ENCODE measurements at places on chromosomes 16 and 17.
A peak's percentile ranks its signal among the peaks of the same experiment; 100 is the strongest.

DNA sequence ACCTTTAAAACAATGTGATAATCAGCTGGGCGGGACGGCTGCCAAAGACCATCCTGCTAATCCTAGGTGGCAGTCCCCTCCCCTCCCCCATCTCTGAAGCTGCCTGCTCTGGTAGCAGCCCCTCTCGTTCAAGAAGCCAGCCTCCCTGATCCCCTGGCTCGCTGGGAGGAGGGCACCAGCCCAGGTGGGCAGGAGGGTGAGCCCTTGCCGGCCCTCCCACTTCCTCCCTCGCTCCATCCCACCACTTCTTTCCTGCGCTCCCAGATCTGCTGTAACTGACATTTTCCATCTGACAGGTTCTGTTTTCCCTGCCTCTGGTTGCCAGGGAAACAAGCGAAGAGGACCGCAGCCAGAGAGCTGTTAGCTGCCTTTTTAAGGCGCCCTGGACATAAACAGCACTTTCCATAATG lies 155.7 kb upstream of the TNRC6C start:
- DNase-seq: peak; percentile 36

DNA sequence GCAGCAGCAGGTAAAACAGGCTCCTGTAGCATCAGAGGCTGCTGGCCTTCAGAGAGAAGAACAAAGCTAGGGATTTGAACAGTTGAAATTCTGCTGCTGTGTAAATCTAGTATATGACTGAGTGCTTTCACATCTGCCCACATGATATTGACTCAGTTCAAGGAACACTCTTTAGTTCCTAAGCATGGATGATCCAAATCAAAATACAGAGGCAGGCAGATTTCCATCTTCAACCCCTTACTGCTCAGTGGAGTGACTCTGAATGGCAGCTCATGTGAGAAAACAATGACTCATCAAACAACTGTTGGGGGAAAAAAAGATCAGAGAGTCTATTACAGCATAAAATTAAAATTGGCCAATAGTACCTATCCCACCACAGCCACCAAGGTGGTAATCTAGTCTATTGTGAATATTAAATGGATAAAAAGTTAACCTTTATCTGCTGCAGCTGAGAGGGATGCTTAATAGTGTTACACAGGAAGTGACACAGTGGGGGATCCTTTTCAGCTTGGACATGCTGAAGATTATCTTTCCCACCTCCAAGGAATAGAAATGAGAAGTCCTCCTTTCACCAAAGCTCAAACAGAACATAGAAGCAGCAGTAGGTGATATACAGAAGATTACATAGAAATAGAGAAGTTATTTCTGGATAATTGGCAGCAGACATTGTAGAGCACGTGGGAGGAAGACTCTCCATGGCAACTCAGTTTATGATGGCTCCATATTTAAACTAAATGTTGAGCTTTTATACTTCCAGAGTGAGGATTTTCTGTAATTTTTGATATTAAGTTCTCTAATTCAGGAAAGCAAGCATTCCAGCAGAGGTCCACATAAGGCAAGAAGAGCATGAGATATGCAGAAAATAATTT lies 239.7 kb upstream of the ERCC4 start:
- no peak for DNase-seq

GRCh38 chr17:61285526-61286320 lies 113.9 kb upstream of the TBX2 start:
- DNase-seq: peak; percentile 86

- DNase-seq: no peak
These were observed 7.8 kb upstream of the KIAA0513 start for GRCh38 chr16:85019659-85020245.

DNA sequence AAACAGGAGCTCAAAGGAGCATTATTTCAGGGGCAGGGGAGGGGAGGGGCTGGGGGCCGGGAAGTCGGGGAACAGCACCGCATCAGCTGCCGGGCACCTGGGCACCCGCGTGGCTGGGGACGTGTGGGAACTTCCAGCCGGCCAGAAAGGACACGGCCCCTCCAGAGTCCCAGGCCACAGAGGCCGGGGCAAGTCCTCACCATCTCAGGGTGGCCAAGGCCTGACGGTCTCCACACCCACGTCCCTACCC lies 1.1 kb downstream of the PGAP6 start:
- no peak for DNase-seq

- peak; percentile 38 for DNase-seq
These were observed 585 bp downstream of the AP1G1 start for GRCh38 chr16:71807905-71808592.

DNA sequence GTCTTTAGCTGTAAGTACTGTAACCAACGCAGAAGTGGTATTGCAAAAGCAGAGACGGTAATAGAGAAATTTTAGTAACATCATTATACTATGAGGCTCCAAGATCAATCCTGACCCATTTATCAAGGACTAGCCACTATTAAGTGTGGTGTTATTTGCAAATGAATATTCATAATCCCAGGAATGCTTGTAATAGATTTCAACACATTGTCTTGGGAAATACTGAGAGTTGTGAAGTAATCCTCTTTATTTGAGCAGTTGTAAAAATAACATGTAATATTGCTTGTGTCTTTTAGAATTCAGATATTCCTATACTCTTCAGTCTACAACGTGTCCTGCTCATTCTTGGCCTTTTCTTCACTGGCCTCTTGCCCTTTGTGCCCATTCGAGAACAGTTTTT lies 46.4 kb downstream of the GDPD1 start:
- DNase-seq: peak; percentile 23

GRCh38 chr17:16273929-16274339 lies 56.9 kb downstream of the PIGL start:
- DNase-seq: no peak

GRCh38 chr16:635573-636205 lies 416 bp downstream of the METTL26 start:
- DNase-seq: no peak

GRCh38 chr16:14286368-14287230 lies 215.5 kb downstream of the MRTFB start:
- peak; percentile 77 for DNase-seq

- peak; percentile 51 for DNase-seq
These were observed at the start of gene SNAI3 for GRCh38 chr16:88686439-88687253. TSS of gene SNAI3 (minus strand) at chr16:88686507. CDS start at chr16:88686406, 101 bp downstream.

DNA sequence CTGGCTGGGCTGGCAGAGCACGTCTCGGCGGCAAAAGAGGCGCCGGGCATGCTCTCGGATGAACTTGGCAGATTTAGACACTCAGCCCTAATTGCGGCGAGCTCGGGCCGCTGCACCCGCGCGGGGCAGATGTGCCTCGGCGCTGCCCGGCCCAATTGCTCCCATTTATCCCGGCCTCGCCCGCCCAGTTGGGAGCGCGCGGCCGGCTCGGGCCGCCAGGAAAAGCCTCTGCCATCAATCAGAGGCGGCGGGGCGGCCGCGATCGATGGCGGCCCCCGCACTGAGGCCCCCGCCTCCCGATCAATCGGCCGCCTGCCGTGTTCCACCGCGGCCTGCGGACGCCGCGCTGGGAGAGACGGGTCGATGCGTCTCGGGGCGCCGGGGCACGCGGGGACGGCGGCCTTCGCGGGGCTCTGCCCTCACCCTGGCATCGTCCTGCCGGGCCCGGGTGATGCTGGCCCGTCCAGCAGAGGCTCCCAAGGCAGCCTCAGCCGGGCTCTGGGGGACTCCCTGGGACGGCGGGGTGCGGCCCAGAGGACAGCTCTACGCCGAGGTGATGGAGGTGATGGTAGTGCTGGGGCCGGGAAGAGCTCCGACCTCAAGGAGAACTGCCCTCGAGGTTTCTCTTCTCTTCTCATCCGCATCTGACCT lies 200.9 kb upstream of the N4BP1 start:
- no peak for DNase-seq

DNA sequence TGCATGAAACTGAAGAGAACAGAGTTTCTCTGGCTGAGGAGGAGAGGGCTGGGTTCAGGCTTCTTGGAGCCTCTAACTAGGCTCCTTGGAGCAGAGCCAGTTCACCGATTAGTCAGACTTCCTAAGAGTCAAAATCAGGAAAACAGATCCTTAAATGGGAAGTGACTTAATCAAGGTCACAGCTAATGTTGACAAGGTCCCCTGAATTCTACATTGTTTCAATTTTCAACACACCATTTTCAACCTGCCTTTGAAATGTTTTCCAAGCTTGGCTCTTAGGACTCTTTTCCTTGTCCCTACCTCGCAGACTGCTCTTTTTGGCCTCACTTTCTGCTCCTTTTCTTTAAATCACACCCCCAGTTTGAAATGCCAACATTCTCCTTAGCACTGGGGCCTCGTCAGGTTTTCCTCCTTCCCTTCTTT lies 16.3 kb downstream of the MYL4 start:
- peak; percentile 92 for DNase-seq

GRCh38 chr17:73532421-73532901 lies 111.8 kb downstream of the SDK2 start:
- DNase-seq: no peak

DNA sequence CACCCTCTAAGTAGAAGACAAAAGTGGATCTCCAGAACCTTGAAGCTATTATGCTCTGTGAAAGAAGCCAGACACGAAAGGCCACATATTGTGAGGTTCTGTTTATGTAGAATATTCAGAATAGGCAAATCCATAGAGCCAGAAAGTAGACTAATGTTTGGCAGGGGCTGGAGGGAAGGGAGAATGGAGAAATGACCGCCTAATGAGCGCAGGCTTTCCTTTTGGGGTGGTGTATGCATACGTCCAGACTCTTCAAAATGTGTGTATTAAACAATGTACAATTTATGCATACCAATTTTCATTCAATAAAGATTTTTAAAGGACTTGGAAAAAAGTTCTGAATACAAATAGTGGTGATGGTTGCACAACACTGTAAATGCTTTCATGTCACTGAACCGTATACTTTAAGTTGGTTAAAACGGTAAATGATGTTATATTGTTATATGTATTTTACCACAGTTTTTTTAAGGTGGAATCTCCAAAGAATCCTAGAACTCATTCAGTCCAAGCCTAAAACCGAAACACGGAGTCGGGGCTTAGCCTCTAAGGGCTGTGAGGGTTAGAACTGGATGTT lies 397.4 kb downstream of the SOX9 start:
- DNase-seq: no peak

GRCh38 chr17:36837195-36837938 lies 99.9 kb upstream of the LHX1 start:
- no peak for DNase-seq

- DNase-seq: no peak
These were observed 2.0 kb upstream of the CCDC42 start for GRCh38 chr17:8746501-8747236.

- peak; percentile 96 for DNase-seq
These were observed at the start of the genes ERI2 and REXO5 for GRCh38 chr16:20806168-20807050. TSS of gene ERI2 (minus strand) at chr16:20806472. CDS start at chr16:20806430, 42 bp downstream. TSS of gene REXO5 (plus strand) at chr16:20806527. CDS start at chr16:20806954, 427 bp downstream.

DNA sequence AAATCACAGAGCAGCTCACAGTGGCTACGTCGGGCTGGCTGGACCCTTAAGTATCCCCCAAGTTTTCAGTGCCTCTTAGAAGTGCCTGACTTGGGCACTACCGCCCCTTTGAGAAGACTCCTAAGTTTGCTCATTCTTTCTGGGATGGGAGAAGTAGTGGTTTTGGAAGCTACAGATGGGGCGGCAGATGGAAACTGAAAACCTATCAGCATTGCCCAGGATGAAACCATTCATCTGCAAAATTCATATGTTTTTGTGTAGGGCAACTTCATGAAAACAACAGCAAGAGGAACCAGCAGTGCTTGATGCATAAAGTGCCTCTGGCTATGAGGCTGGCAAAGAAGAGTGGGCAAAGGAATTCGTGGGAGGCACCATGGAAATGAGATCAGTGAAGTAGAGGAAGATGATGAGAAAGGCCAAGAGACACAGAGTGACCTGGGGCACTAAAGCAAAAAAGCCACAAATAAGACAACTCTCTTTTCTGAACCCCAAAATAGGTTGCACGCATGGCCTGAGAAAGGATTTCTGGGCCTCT lies 277.1 kb downstream of the XYLT1 start:
- no peak for DNase-seq

GRCh38 chr16:66250686-66251431 lies 115.6 kb upstream of the CDH5 start:
- peak; percentile 88 for DNase-seq

- peak; percentile 54 for DNase-seq
These were observed 1.2 kb upstream of the HSF4 start for GRCh38 chr16:67163164-67163998.

- no peak for DNase-seq
These were observed 3.0 kb downstream of the TP53I13 start for GRCh38 chr17:29571486-29571882.

DNA sequence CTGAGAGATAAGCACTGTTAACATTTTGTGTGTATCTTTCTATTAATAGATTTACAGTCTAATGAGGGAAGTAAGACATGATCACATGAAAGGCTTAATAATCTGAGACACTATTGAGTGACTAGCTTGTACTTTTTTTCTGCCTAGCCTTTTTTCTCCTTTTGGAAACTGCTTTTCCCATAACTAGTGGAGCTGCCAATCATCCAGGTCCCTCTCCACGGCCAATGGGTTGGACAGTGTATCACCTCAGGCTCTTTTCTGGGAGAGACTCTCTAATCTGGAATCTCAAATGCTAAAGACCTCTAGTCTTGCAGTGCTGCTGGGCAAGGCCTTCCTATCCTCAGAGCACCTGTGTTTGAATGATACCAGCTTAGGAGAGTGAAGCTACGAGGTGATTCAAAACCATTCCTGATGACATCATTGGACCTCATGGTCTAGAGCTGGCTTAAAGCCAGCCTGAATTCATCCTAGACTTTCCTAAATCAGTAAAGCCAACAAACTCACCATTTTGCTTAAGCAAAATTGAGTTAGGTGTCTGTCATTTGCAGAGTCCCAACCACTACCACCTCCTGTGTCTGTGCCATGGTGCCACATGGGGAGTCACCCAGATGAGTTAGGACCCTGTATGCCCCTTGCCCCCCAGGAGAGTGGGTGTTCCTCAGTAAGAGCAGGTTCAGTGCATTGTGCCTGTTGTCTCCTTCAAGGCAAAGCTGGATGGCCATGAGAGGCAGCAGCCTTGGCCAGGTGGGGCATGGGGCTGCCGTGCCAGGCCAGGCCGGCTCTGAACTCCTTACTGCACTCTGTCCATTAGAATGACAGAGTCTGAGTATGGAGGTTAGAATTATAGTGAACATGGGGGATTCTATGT lies 62.9 kb downstream of the SPECC1 start:
- no peak for DNase-seq

DNA sequence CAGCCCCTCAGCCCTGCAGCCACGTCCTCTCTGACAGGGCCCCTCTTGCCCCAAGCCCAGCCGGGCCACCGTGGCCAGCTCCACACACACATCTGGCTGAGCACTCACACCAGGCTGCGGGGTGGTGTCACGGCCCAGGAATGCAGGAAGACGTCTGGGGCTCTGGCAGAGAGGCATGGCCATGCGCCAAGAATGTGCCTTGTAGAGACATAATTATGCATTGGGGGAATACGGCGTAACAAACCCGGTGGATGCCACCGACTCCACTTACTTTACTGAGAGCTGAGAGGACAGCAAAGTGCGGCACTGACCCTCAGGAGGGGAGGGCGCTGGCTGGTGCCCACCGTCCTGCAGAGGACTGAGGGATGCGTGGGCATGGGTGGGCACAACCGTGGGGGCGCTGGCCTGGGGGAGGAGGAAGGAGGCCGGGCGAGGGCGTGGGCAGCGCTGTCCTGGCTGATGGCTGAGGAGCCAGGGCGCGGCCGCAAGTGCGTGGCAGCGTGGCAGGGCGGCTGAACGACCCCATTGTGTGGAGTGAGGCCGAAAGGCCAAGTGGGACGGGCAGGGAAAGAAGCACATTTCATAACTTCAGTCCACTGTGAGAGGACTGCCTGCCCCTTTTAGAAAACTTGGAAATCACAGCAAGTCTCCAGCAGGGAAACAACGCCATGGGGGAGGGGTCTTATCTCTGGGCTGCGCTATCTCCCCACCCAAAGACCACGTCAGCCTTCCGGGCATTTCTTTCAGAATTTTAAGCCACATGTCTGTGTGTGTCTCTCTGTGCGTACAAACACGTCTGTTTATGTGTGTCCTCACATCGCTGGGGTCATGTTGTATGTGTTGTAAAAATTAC lies 30.6 kb downstream of the METRNL start:
- peak; percentile 90 for DNase-seq

GRCh38 chr17:48037036-48037837 lies at the start of gene COPZ2:
TSS of gene COPZ2 (minus strand) at chr17:48037797. CDS start at chr17:48037777, 20 bp downstream.
- peak; percentile 58 for DNase-seq
